ENCODE measurements at places on chromosomes 2 and 18.

GRCh38 chr2:191170301-191170636, 19.5 kb upstream of the STAT4 start:
- no peak for DNase-seq

DNA sequence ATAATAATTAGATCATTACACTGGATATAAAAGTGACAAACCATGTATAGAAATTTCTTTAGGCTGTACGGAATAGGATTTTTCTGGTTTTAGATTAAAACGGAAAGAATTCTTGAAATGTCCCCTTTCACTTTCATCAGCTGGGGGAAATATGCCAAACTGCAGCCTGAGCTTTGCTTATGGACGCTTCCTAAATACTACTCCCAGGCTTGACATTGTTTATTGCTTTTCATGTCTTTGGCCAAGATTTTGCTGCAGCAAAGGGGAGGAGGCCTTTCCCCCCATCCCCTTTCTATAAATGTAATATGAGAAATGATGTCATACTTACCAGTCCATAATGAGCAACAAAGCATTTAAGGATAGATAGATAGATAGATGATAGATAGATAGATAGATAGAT, 158.4 kb downstream of the MAP2 start:
- DNase-seq = no peak

- DNase-seq = no peak
Observed at GRCh38 chr2:20609349-20609994, 41.4 kb downstream of the HS1BP3 start.

GRCh38 chr2:213234641-213235040, 49.6 kb upstream of the SPAG16 start:
- no peak for DNase-seq

GRCh38 chr18:10015941-10016819, 102.4 kb downstream of the VAPA start:
- no peak for DNase-seq

DNA sequence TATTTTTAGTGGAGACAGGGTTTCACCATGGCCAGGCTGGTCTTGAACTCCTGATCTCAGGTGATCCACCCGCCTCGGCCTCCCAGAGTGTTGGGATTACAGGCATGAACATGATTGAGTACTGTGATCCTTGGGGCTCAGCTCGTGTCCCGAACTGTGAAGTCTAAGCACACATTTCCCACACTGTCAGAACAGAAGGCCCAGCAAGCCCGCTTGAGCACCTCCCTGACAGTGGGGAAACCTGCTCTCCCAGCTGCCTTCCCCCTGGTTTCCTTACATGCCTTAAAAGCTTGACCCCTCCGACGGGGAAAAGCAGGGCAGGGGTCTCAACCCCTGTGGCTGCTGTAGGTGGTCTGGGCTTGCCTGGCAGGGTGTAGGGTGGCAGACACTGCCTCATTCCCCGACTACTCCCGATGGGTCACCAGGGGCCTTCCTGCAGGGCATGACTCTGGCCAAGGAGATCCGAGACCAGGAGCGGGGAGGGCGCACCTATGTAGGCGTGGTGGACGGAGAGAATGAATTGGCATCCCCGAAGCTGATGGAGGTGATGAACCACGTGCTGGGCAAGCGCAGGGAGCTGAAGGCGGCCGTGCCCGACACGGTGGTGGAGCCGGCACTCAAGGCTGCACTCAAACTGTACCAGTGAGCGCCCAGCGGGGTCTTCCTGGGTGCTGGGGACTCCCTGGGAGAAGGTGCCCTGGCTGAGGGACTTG, 10.1 kb downstream of the VIL1 start:
- no peak for DNase-seq

DNA sequence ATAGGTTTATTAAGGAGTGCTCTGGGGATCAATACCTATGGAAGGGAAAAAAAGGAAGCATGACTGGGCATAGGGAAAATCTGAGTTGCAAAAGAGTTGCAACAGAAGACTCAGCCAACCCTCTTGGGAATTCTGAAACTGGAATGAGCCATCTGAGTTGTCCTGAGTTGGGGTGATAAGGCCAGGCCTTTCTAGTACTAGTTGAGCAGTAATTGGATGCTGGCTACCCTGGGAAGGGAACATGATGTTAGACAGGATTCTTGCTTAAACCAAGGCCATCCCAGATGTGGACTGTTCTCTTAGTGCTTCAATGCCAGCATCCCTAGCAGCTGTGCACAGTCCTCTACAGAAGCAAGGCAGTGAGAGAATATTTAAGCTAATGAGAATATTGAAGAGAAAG, 348.8 kb upstream of the GULP1 start:
- no peak for DNase-seq

DNA sequence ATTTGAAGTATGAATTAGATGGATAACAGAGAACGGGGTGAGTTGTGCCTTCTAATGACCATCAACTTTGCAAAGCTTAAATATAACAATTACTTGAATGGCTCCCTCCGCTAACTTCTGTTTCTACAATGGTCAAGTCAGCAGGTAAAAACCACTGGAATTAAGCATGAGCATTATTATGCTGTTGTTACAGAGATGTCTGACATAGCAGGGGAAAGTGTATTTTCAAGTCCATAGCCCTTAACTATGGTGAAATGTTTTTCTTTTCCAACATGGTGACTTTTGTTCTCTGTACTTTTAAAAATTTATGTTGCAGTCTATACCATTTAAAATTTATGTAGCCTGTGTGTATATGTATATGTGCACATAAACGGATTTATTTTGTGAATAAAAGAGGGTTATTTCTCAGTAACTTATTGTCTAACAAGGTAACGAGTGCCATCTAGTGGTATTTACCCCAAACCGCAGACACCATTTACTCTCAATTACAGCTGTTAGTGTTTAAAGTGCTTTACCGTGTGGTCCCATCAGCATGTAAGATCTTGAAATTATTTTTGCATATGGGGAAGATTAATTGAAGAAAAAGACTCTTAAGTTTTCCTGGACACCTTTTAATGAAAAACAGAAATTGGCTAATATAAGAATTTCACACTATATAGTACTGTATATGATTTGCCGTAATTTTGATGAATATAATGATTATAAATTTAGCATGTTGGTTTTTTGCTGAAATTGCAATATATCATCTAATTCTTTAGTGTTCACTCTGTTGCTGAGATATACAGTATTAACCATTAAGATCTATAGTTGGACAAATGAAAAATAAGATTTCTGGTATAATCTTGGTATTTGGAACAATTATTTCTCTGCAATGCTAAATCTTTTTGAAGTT, 78.2 kb downstream of the UBE2E3 start:
- DNase-seq = no peak

GRCh38 chr2:37623971-37624900, 47.2 kb downstream of the CDC42EP3 start:
- DNase-seq = no peak

DNA sequence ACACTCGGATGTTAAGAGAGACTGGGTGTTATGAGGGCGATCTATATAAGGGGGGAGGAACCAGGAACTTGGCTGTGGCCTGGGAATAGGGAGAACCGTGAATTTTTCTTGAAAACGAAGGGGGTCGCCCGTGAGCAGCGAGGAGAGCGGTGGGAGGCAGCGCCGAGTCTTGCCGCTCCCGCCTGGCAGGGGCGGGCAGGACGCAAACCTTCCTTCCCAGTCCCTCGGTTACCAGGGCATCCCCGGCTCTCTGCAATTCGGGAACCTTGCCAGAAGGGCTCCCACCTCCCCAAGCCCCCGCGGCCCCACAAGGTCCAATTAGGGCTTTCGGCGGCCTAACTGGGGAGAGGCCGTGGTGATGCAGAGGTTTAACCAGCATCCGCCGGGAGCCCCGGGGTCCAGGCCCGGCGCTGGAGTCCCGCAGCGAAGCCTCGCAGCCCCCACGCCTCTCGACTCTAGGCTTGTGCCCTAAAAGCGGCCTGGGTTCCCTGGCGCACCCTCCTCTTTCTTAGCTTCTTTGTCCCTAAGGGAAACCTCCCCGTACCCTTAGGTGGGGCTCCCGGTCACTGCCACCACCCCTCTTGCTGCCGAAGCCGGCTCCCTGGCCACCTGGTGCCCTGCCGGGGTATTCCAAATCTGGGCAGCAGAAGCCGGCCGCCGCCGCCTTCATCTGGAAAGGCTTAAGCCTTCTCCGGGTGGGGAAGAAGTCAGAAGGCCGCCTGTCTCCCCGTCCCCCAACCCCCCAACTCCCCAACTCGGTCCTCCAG, 680 bp upstream of the FHOD3 start:
- DNase-seq = no peak

- DNase-seq = no peak
Observed at GRCh38 chr2:206023183-206023582, 62.8 kb downstream of the INO80D start.

DNA sequence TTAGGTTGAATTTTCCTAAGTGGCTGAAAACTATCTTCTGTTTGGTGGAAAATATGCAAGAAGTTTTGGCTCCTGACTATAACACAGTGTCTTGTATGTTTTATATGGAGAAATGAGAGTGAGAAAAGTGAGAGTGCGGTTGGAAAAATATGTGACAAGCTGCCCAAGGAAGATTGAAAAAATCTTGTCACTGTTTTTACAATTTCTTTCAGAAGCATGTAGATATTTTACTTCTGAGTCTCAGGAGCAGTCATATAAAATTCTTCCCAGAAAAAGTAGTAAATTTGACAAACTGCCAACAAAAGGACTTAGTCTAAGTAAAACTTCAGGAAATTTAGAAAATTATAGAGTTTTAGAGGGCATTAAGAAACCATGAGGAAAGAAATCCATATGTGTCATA, 19.4 kb upstream of the RMND5A start:
- no peak for DNase-seq

- DNase-seq = no peak
Observed at GRCh38 chr2:60675301-60675700, 80.8 kb upstream of the PAPOLG start.

GRCh38 chr18:24398540-24398939, 916 bp upstream of the OSBPL1A start:
- DNase-seq = no peak

DNA sequence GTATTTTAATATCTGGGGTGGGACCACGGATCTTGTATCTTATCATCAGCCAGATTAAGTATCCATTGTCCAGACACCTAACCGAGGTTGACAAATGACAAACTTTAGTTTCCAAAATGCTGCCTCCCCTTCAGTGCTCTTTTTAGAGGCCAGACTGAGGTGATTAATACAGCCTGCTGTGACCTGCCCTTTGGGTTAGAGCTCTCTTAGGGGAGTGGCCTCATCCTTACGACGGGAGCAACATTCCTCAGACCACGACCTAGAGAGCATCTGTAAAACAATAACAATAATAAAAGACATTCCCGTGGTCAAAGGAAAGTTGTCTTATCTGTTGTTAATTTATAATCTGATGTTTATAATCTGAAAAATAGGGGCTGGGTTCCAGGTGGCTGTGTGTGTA, 405.3 kb downstream of the LPIN1 start:
- DNase-seq = no peak

- no peak for DNase-seq
Observed at GRCh38 chr2:9763356-9764152, 79.7 kb upstream of the TAF1B start.

GRCh38 chr2:144707736-144708326, 187.9 kb upstream of the ZEB2 start:
- no peak for DNase-seq

GRCh38 chr2:217261452-217261851, 401.6 kb upstream of the TNP1 start:
- no peak for DNase-seq

- DNase-seq = no peak
Observed at GRCh38 chr2:153455861-153456260, 22.7 kb downstream of the RPRM start.

GRCh38 chr2:47486841-47487497, 84.0 kb downstream of the MSH2 start:
- DNase-seq = no peak

- DNase-seq = no peak
Observed at GRCh38 chr2:203451689-203452088, 83.4 kb downstream of the RAPH1 start.

- no peak for DNase-seq
Observed at GRCh38 chr2:113116100-113116958, 11.1 kb upstream of the IL1RN start.

DNA sequence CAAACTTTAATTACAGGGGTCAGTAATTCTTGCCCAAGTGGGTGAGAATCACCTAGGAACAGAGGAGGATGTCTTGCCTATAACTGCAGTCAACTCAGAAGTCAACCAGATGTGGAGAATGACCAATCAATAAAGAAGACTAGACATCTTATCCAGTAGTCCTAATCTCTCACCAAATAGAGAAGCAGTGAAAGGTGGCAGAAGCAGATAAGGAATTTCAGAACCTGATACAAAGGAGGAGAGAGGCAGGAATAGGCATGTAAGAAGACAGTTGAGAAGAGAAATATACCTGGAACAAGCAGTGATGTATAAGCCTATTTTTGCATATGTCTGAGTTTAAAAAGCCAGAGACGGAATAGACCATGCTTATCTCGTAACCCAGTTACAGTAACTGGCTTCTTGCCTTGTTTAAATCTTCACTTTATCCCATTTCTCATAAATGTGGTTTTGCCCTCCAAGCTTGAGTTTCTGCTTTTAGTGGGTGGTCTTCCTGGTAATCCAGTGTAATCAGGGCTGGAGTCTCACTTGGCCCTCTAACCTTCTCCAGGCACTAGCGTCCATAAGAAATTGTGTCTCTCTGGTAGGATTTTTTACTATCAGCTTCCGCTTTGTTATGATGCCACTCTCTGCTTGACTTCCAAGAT, 401.0 kb downstream of the SUCLG1 start:
- DNase-seq = no peak

DNA sequence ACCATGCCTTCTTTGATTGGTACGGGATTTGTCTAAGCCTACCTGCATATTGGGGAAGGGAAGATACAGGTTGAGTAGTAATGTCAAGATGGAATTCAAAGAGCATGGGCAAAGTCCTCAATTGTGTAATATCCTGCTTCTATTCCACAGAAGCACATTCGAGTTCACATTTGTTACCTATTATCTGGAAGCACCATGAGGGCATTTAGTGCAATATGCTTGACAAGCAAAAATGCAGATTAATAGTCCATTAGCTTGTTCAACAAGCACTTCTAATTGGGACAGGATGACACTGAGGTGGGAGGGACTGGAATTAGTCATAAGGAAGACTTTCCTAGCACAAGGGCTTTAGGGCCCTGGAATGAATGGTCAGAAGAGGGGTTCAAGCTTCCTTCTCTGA, 40.5 kb downstream of the MYO5B start:
- no peak for DNase-seq

GRCh38 chr2:174546519-174547506, 50.8 kb downstream of the WIPF1 start:
- DNase-seq = no peak

GRCh38 chr2:105378921-105379383, 19.9 kb downstream of the FHL2 start:
- DNase-seq = no peak

- no peak for DNase-seq
Observed at GRCh38 chr2:8797682-8798081, 39.7 kb downstream of the KIDINS220 start.

All from stimulated activated CD8-positive, alpha-beta memory T cell treated with anti-CD3 and anti-CD28 coated beads, Interleukin-15, amount 100 ng/mL, for 48 hours (primary cell).